Caudate nucleus (tissue), 63 donors: ENCODE measurements at places on chromosomes 4 and X.
A peak's percentile ranks its signal among the peaks of the same experiment; 100 is the strongest.

DNA sequence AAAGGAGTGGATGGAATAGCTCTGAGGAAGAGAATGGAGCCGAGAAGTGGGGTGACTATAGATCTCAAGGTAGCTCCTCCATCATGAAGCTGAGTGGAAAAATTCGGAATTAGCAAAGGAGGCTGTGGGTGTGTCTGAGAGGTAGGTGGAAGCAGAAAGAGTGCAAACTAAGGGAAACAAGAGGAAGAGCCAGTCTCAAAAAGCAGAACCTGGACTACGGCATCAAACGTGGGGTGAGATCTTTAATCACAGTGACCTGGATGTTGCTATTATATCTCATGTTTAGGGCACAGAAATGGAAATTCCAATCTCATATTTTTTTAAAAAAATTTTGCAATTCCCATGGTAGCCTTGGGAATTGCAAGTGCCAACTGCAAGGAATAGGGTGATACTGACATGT is 162.5 kb upstream of the RASGEF1B start:
- DNase-seq, result no peak

DNA sequence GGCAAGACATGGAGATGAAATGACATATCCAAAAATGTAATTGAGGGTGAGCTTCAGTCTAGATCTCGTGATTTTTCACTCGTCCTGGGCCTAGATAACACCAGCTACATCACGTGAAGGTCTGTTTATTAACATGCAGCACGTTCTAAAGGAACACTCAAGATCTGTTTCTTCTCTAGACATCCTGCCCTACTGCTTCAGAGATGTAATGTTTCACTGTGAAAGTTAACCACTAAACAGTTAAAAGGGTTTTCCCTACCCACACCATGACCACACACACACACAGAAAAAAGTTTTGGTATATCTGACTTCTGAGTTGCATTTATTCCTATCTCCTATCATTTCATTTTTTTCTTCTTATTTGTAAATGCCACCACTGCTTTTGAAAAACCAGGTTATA is 52.3 kb upstream of the SMIM31 start:
- DNase-seq, result no peak

DNA sequence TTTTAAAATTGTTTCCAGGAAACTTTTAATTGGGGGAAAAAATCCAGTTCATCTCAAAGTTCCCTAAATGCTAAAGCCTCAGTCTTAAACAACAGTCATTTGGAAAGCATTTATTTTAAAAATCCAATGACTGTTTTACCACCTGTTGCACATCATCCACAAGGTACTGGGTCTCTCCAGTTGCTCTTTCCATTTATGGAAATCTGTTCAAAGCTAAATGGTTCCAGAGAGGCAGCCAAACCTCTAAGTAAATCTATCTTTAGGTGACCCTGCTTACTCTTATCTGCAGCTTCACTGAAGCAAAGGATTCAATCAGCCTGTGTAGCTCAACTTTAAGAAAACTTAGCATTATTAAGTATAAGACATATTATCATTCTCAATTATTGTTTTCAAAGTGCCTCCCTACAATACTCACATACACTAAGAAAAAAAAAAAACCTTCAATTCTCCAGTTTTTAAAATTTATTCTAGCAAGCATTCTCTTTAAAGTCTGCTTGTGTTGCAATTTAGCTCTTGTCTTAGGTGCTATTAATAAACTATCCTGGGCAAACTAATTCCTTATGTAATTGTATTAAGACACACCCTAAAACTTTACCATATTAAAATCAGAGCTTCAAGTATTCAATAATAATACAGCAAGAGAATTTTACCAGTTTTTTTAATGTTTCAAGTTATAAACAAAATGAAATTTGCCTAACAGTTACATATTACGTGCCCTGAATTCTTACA is 60.6 kb downstream of the NOCT start:
- no peak for DNase-seq

- DNase-seq, result no peak
These were observed 128.5 kb upstream of the HPGD start for GRCh38 chr4:174650711-174651355.

- no peak for DNase-seq
These were observed 136.8 kb downstream of the TET2 start for GRCh38 chr4:105283501-105283900.

DNA sequence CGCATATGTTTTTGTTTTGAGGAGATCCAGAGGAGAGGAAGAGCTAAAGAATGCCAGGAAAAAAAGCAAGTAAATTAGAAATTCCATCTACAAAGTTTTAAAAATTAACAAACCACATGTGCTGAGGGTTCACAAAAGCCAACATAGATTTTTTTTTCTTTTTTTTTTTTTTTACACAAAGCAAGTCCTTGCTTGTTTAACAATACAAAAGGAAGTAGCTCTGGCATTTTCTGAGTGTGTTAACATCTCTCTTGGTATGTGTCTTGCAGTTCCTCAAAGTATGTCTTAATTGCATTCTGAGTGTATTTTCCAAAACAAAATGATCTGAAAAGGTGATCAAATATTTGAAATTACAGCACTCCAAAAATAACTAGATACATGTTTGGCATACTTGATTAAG is 1682.7 kb upstream of the AGA start:
- DNase-seq, result no peak

GRCh38 chr4:175273995-175274753 is 356.0 kb downstream of the ADAM29 start:
- DNase-seq, result no peak

GRCh38 chr4:19214591-19215186 is 1037.0 kb upstream of the SLIT2 start:
- no peak for DNase-seq

GRCh38 chrX:135984256-135984655 is 979 bp upstream of the SLC9A6 start:
- DNase-seq, result no peak

DNA sequence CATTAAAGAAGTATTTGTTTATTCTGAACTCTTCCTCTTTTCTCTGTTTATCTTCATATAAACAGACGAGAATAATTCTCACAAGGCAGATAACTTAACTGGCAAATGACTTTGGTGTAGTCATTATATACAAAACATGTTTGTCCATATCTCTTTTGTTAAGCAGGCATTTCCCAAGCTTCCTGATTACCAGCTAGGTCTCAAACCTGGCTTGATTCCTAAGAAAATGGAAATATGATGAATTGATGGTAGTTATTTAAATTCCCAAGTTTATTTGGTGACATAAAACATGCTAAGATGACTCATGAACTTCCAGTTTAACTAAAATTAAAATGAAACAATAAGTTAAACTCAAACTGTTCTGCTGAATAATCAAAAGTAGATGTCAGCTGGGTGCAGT is 96.8 kb downstream of the ARSJ start:
- DNase-seq, result no peak

DNA sequence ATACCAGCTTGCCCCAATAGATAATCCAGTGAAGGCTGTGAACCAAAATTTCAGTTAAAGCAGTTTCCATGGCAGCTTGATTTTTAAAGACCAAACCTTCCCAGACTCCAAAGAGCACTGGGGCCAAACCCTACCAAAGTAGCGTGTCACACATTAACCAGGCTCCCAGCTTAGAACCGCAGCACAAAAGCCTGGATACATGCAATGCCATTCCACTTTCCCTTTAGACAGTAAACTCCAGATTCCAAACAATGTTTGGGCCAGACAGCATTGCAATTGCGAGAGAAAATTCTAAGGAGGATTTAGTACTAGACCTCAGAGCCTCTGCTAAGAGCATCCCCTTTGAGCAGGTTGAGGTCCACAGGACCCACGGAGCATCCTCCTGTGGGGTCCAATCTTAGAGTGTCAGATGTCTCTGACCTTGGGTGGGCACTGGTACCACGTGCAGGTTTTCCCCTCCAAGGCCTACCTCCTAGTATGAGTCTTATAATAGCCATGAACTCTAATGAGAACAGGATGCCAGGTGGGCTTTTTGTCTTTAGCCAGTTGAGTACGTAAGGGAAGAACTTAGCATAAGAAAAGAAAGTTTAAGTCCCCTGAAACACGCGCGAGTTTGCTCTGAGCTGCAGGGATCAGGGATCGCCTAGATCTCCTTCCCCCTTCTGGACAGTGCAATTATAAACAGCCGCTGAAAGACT is 38.8 kb downstream of the MGARP start:
- no peak for DNase-seq

DNA sequence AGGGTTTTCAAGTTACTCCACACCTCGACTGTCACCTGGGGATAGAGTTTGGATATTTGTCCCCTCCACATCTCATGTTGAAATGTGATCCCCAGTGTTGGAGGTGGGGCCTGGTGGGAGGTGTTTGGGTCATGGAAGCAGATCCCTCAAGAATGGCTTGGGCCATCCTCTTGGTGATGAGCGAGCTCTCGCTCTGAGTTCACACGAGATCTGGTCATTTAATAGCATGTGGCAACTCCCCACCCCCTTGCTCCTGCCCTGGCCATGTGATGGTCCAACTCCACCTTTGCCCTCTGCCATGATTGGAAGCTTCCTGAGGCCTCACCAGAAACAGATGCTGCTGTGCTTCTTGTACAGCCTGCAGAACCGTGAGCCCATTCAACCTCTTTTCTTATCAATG is 8.3 kb downstream of the CTAG1A start:
- DNase-seq, result no peak

- DNase-seq, result no peak
These were observed 1456.9 kb downstream of the TECRL start for GRCh38 chr4:62952366-62952765.

- DNase-seq, result peak; percentile 11
These were observed at the start of gene GPRASP1 for GRCh38 chrX:102651242-102652011. Gene GPRASP1, plus strand, starts transcription at chrX:102651483. Its CDS starts 2,431 bp downstream, at chrX:102653914.

GRCh38 chrX:43868791-43869190 is 13.5 kb downstream of the MAOB start:
- no peak for DNase-seq

GRCh38 chr4:100679926-100680325 is 162.1 kb upstream of the EMCN start:
- no peak for DNase-seq

DNA sequence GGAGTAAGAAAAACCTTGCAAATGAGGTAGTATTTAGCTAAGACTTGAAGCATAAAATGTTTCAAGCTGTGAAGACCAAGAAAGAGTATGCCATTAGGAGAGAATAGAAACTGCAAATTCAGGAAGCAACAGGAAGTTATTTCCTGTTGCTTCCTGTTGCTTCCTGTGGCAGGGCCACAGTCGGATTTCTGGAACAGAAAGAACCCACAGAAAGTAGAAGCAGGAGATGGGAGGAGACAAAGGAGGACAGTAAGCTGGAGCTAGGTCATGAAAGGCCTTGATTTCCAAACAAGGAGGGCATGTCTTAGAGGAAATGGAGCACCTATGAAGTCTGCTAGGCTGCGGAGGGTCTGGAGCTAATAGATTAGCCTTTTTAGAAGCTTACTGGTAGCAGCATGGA is 17.2 kb downstream of the ASB11 start:
- no peak for DNase-seq

DNA sequence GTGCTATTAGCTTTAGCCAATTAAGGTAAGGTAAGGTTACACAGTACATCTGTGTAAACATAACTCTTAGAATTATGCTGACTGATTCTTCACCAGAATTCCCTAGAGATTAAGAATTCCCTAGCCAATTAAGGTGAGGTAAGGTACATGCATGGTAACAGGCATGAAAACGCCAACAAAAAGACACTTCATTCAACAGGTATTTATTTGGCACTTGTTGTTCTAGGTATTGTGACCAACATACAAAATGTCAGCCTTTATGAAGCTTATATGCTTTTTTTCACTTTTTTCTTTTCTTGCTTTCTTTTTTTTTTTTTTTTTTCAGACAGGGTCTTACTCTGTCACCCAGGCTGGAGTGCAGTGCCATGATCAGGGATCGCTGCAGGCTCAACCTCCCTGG is 47.2 kb downstream of the EDNRA start:
- no peak for DNase-seq

DNA sequence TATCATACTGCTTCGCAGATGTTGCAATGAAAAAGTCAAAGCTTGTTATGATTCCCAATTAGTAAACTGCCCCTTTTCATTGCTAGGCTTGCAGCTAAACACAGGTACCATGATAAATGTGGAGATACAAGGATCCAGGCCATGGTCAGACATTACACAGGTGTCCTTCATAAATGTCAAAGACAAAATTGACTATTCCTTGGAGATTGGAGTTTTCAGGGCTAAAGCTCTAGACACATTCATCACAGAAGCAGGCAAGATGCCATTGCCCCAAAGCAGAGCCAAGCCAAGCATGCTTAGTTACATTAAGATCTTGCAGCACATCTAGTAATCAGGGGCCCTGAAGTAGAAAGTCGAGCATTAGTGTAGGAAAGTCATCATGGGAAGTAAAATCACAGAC is 111.3 kb upstream of the INTU start:
- DNase-seq, result no peak

- no peak for DNase-seq
These were observed 33.4 kb downstream of the SLC2A9 start for GRCh38 chr4:9987749-9988362.

GRCh38 chr4:112280386-112281056 is 5.2 kb downstream of the TIFA start:
- DNase-seq, result no peak

DNA sequence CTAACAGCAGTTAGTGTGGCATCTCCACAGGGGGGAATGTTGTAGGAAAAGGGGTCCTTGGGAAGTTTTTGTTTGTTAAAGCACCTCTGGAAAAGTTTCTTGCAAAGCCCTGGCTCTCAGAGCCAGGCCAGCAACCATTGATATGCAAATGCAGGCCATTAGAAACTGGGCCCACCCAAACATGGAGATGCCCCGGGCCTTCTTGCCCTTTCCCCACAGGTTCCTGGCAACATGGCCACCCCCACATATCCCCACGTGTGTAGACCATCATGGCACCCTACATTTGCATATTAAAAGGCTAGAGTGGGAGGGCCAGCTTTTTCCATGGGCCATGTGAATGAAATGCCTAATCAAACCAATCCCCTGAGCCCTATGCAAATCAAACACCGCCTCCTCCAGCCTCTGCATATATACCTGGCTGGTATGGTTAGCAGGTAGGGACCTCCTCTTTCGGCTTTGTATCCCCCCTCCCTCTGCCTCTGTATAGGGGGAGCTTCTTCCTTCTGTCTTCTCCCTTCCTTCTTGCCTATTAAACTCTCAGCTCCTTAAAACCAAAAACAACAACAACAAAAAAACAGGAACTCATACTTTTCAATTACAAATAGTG is 44.0 kb upstream of the ZCCHC13 start:
- no peak for DNase-seq

DNA sequence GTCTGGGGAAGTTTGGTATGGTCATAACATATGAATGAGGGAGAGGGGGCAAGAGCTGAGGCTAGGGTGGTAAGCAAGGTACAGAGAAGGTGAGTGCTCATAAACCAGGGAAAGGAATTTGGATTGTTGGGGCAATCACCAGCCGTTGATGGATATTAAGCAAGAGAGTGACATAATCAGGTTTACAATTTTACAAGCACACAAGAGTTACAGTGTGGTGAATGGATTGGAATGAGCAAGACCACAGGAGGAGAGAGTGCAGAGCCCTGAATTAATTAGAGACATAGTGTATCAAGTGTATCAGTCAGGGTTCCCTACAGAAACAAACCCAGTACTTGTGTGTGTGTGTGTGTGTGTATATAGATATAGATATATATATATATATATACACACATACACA is 18.7 kb upstream of the FMR1NB start:
- DNase-seq, result no peak

DNA sequence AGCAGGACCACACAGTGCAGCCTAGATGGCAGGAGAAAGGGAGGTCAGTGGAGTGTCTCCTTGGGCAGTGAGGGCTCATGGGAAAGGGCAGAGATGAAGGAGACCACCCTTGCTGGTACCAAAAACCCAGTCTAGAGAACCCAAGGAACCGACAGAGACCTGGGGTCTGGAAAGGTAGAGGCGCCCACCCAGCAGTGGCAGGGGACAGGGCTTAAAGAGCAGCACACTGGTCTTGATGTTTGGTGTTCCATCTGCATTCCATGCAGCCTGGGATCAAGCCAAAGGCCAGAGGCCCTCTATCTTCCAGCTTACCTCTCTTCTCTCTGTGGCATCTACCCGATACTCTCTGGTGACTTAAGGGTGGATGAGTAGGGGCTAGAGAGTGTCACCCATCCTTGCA is 127.5 kb downstream of the PJA1 start:
- peak; percentile 23 for DNase-seq
